ENCODE measurements at places on chromosomes 2 and 18. TPM values are rescaled to one million over a fixed set of nuclear protein-coding genes. Genes with fewer than 3 reads are reported as not detected.

The CTAGE1 gene
- total RNA-seq, result not detected

The GRHL1 gene
- 2.7 TPM for total RNA-seq

The ANKZF1 gene
- total RNA-seq, result 37.6 TPM

The CHRNA1 gene
- 0.52 TPM for total RNA-seq

DNA sequence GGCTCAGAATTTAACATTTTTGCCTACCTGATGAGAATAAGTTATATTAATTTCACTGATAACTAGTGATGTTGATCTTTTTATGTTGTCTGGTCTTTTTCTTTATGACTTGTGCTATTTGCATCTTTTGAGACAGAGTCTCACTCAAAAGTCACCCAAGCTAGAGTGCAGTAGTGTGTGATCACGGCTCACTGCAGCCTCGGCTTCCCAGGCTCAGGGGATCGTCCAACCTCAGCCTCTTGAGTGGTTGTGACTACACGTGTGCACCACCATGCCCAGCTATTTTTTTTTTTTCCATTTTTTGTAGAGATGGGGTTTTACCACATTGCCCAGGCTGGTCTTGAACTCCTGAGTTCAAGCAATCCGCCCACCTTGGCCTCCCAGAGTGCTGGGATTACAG lies 7.5 kb downstream of the SMCHD1 start:
- peaks cover 38% of the 10 kb centered on the region for H3K4me1 ChIP-seq
- no peak overlapping the region for H3K27ac ChIP-seq
- H3K4me3 ChIP-seq, result no peak overlapping the region
- no peak for DNase-seq

- H3K4me1 ChIP-seq, result no peaks in the 10 kb centered on the region
- DNase-seq, result no peak
- no peaks in the 10 kb centered on the region for H3K36me3 ChIP-seq
- no peak overlapping the region for H3K27ac ChIP-seq
These were observed 273.0 kb downstream of the CDH2 start for GRCh38 chr18:27903906-27904305.

DNA sequence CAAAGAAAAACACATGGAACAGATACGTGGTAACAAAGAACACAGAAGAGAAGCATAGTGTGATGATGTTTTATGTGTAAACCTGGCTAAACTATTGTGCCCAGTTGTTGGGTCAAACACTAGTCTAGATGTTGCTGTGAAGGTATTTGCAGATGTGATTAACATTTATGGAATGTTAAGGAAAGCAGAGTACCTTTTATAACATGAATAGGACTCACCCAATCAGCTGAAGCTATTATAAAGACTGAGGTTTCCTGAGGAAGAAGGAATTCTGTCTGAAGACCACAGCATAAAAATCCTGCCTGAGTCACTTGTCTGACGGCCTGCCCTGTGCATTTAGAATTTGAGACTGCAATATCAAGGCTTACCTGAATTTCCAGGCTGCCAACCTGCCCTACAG lies 253.1 kb downstream of the DYM start:
- no peak for DNase-seq
- H3K4me1 ChIP-seq, result no peaks in the 10 kb centered on the region
- no peaks in the 10 kb centered on the region for H3K36me3 ChIP-seq
- no peak overlapping the region for H3K4me3 ChIP-seq
- no peak overlapping the region for H3K27ac ChIP-seq
- no peaks in the 10 kb centered on the region for H3K27me3 ChIP-seq

DNA sequence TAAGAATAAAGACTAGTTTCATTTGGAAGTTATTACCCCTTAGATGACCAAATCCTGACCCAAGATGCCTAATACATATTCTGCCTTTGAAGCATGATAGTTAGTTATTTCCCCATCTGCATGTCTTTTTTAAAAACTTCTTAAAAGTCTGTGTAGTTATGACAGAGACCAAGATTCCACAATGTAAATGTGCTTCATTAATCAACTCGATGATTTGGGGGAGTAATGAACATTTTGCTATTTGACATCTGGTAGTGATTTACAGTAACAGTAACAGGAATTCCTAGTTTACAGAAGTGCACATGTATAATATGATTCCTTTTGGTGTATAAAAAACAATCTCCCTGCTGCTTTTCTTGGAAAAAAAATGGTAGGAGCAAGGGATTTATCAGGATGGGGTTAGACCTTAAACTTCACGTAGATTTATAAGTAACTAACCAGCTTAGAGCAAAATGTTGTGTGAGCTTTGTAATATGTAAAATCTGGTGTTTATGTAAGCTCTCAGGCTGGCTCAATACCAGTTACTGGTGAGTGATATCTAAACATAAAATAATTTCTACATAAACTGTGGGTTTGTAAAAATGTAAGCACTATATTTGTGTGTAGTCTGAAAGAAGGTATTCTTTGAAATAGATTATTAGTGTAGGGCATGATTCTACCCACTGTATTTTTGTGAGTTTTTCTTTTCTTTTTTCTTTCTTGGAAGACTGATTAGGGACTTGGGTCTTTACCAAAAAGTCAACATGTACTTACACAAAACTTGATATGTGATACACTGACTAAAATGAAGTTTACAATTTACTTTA lies 641.6 kb downstream of the EPHA4 start:
- H3K27me3 ChIP-seq, result no peaks in the 10 kb centered on the region
- H3K36me3 ChIP-seq, result no peaks in the 10 kb centered on the region
- H3K27ac ChIP-seq, result no peak overlapping the region
- DNase-seq, result no peak
- H3K4me3 ChIP-seq, result no peak overlapping the region

DNA sequence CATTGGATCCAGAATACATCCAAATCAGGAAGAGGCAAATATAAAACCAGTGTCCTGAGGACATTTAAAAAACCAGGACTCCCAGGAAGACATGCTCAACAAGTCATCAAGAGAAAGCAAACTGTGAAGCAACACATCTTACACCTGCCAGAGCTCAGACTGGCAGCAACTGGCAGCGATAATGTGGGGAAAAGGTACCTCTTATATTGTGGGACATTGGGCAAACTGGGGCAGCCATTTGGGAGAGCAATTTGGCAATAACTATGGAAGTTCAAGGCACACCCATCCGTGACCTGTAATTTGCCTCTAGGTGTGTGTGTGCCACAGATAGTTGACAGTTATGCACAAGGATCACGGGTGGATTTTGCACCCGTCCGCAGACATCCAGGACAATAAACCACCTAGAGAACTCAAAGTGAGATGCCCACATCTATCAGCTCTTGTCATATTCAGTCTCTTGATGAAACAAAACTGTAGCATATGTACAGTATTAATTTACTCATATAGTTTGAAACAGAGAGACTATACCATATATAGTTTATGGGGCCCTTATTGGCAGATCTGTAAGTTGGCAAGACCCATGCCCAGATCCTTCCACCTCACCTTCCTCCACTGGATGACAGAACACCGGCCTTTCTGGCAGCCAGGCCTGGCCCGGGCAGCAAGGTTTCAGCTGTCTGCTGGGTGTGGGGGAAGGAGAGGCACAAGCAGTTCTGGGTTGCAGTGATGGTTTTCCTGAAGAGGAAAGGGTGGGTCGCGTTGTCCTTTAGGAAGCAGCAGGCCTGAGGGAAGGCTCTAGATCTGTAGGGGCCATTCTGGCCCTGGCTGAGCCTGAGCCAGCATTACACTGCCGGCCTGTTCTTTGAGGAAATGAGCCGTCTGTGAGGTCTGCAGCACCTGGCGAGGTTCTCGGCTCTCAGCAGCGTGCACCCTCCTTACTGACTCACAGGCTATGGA lies 18.8 kb downstream of the HJURP start:
- H3K4me1 ChIP-seq, result no peaks in the 10 kb centered on the region
- H3K36me3 ChIP-seq, result no peaks in the 10 kb centered on the region
- no peak overlapping the region for H3K27ac ChIP-seq

DNA sequence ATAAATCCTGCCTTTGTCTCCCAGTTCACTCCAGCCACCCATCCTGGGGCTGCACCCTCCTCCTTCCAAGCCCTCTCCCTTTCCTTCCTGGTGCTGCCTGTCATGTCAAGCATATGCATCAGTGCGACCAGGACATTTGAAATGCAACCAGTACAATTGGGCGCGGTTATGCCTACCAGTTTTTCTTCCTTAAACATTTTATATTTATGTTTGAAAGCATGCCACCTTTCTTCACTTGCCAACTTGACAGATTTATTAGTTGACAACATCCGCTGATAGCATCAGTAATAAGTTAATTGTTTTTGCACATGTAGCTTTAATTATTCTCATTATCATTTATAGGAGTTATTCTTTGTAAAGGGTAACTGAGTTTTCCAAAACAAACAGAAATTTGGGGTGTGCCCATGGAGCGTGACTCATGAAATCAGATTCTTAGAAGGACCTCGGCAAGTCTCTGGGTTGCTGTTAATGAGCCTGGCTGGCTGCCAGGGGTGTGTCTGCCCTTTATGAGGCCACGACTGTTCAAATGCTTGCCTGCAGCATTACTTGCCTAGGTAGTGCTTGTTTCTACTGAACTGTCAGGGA lies 32.8 kb upstream of the IL1B start:
- DNase-seq, result peak; percentile 90
- no peaks in the 10 kb centered on the region for H3K27me3 ChIP-seq
- peaks cover 12% of the 10 kb centered on the region for H3K4me1 ChIP-seq

GRCh38 chr2:28442328-28442727 lies 49.7 kb downstream of the FOSL2 start:
- H3K27ac ChIP-seq, result no peak overlapping the region
- no peaks in the 10 kb centered on the region for H3K36me3 ChIP-seq
- no peak for DNase-seq
- no peaks in the 10 kb centered on the region for H3K27me3 ChIP-seq

GRCh38 chr2:127735537-127736399 lies 34.5 kb downstream of the SFT2D3 start:
- H3K27ac ChIP-seq, result no peak overlapping the region
- no peaks in the 10 kb centered on the region for H3K36me3 ChIP-seq
- no peak overlapping the region for H3K4me3 ChIP-seq
- H3K4me1 ChIP-seq, result peaks cover 13% of the 10 kb centered on the region

DNA sequence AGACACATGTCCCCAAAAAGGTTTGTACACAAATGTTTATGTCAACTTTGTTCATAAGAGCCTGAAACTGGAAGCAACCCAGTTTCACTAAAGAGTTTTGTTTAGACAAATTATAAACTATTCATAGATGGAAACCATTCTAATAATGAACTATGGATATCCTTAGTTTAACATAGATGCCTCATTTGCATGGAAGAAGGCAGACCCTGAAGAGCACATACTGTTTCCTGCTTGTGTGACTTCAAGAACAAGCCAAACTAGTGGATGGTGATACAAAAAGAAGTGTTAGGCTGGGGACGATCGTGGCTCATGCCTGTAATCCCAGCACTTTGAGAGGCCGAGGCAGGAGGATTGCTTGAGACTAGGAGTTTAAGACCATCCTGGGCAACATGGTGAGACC lies 48.1 kb downstream of the ACOXL start:
- no peaks in the 10 kb centered on the region for H3K4me1 ChIP-seq
- no peaks in the 10 kb centered on the region for H3K36me3 ChIP-seq
- H3K27me3 ChIP-seq, result no peaks in the 10 kb centered on the region
- DNase-seq, result no peak
- H3K27ac ChIP-seq, result no peak overlapping the region

DNA sequence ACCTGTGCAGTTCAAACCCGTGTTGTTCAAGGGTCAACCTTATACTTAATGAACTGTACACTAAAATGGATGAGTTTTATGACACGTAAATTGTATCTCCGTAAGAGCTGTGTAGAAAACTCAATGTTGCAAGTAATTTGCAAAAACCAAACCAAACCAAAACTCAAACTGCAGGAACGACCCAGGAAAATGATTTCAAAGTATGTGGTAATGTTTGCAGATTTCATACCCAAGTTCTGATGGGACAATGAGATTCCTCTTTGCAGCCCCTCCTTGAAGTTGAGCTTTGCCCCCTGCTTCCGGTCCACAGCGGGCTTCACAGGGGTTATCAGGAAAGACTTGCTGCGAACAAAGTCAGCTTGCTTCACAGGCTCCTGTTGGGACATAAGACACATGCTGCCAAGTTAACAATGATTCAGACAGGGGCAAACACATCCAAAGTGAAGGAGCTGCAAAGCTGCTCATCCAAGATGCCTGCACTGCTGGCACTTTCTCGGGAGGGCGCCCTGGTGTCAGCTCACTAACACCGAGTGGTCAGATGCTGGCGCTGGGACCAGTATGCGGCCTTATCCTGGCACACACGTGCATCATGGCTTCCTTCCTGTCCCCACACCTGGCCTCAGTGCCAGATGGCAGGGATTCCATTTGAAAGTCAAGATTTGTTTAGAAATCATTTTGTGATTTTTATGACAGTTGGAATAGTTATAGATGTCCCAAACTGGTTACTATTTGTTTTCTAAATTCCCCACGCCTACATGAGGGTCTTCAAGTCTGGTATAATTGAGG lies 65.2 kb upstream of the MGAT4A start:
- no peaks in the 10 kb centered on the region for H3K27me3 ChIP-seq
- no peak overlapping the region for H3K4me3 ChIP-seq
- peaks cover 3% of the 10 kb centered on the region for H3K4me1 ChIP-seq
- no peaks in the 10 kb centered on the region for H3K36me3 ChIP-seq
- H3K27ac ChIP-seq, result no peak overlapping the region

DNA sequence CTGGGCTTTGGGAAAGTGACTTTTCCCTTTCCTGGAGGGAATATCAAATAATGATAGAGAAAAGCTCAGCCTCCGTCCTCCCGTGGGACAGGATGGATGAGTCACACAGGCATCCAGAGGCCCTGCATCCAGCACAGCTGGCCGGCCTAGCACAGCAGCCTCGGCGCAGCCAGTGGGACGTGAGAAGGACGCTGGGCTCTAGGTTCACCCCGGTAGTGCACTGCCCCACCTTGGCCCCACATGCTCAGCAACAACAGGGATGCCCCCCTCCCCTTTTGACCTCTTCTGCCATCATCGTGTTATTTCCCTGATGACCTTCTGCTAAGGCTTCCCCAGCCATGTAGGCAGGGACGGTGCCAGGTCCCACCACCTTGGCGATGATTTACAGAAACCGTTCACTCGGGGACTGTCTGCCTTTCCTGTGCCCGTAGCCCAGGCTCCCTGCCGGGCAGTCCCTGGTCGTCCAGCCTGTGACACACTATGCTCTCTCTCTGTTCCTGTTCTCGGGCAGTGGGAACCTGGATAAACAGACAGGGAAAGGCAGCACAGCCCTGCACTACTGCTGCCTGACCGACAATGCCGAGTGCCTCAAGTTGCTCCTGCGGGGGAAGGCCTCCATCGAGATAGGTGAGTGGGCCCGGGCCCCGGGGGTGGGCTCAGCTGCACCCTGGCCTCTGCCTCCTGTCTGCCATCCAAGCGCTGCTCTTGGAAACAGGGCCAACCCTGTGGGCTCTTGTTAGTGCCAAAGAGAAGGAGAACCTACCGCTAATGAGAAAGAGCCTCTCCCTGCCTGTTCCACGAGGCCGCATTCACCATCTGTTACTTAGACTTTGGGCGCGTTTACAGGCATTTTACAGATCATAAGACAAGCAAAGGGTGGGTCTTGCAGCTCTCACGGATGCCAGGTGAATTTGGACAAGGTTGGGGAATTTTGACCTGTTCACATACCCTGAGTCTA lies 44.6 kb downstream of the ITGB1BP1 start:
- H3K4me1 ChIP-seq, result peaks cover 29% of the 10 kb centered on the region
- peak overlapping the region; percentile 63 for H3K27ac ChIP-seq
- no peaks in the 10 kb centered on the region for H3K27me3 ChIP-seq
- H3K36me3 ChIP-seq, result no peaks in the 10 kb centered on the region
- peak; percentile 53 for DNase-seq

- no peak overlapping the region for H3K27ac ChIP-seq
- no peaks in the 10 kb centered on the region for H3K27me3 ChIP-seq
- no peaks in the 10 kb centered on the region for H3K4me1 ChIP-seq
- no peak overlapping the region for H3K4me3 ChIP-seq
These were observed 1377.0 kb downstream of the SUCLG1 start for GRCh38 chr2:83081826-83082690.
